ENCODE measurements at places on chromosomes 16 and 17.

DNA sequence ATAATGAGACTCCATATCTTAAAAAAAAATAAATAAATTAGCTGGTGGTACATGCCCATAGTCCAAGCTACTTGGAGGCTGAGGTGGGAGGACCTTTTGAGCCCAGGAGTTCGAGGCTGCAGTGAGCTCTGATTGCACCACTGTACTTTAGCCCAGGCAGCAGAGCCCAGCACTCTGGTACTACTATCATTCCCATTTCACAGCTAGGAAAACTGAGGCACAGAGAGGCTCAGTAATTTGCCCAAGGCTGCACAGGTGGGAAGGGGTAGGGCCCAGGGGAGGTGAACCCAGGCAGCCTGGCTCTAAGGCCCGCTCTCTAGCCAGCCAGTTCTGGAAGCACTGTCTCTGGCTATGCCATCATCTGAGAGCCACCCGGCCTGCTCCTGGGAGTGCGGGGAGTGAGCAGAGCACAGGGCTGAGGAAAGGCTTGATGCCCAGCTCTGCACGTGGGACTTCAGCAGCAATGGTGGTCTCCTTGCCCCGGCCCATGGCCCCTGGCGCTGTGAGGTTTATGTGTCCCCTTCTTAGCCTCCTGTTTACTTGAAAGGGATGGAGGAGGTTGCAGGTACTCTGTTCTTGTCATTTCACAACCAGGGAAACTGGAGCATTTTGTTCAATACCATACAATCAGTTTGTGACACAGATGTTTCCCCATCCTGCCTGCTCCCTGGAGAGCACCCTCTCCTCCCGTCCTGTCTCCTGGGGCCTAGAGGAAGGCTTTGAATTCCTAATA, 222.3 kb downstream of the KATNIP start:
- no peak for DNase-seq

- peak; percentile 81 for DNase-seq
Observed at GRCh38 chr17:43905985-43906852, 1.1 kb downstream of the MPP2 start.

DNA sequence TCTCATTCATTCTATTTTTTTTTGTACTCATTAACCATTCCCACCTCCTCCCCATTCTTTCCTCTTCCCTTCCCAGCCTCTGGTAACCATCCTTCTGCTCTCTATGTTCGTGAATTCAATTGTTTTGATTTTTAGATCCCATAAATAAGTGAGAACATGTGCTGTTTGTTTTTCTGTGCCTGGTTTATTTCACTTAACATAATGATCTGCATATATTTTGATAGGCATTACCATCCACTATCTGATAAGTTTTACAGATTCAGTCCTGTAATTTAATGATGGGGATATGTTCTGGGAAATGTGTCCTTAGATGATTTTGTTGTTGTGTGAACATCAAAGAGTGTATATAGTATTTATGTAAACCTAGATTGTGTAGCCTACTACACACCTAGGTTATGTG, 77.5 kb upstream of the CPHXL start:
- no peak for DNase-seq

DNA sequence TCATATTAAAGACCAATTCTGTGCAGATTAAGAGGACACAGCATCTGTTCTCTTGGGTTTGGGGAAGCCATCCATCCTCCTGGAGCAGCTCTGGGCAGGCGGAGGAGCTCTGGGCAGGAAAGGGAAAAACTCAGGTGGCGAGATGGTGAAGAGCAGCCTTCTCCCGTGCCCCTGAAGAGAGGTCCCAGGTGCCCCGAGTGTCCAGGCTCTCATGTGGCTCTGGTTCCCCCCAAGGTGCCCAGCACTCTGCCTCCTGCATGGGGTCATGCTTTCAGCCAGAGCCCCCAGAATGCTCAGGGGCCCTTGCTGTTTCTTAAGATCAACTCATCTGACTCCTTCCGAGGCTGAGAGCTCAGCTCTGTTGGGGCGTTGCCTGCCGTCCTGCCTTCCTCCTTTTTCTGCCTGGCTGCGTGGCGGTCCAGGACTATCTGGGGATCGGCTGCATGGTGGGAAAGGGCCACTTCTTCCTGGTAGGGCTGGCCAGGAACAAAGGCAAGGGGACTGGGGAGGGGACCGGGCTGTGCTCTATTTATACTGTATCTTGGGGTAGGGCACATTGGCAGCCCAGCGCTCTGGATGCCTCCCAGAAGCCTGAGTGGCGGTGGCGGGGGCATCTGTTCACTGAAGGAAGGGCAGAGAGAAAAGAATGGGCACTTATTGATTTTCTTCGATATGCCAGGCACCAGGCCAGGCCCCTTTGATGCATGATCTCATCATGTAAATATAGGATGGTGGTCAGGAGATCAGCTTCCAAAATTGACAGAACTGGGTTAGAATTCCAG, 103.2 kb upstream of the SDK2 start:
- no peak for DNase-seq

- DNase-seq = no peak
Observed at GRCh38 chr17:49132317-49132698, 261 bp upstream of the B4GALNT2 start.

DNA sequence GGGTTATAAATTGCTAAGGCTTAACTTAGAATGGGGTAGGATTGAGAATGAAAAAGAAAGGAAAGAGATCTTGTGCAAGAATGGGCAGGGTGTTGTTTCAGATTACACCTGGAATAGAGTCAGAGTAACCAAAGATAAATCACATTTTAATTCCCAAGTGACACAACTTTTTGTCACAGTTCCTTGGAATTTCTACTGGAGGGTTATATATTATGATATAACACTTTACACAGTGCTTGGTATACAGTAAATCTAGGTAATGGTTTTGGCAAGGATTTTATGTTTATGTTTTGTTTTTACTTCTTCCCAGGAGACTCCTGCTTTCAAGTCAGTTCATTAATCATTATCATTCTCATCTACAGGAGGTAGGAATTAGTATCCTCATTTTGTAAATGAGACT, 115.7 kb upstream of the KCNJ16 start:
- DNase-seq = no peak

GRCh38 chr17:55432358-55433028, 10.9 kb upstream of the MMD start:
- DNase-seq = no peak

DNA sequence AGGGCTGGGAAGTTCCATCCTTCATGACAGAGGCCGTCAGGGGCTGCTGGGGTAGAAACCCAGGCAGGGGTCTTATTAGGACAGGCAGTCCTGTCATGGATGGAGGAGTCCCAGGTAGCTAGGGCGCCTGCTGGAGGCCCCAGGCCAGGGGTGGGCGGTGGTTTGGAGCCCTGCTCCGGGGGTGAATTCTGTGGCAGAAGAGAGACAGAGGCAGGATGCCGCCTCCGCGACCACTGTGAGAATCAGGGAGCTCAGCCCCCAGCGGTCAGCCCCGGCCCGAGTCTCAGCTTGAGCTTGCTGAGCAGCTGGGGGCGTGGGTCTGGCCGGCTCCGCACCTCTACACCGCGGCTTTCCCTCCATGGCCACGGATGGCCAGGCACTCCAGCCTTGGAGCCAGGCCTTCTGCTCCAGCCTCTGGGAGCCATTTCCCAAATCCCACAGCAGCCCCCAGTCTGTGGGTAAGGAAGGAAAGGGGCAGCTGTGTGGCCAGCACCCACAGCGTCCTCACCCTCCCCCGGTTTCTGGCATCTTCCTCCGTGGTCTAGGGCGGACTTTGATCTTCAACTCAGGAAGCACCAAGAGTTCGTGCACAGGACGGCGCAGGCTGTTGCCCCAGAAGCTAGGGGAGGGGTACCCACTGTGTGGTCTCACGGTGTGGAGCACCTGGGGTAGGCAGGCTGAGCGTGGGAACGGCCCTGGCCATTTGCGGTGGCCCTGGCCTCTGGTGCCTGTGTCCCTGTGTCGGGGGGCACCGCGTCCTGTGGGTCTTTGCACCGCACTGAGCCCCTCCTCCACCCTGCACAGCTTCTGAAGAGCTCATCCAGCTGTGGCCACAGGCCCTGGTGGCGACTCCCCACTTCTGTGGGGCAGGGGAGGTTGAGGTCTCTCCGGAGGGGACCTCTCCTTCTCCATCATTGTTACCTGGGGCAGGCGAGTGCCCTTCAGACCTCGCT, 14.1 kb downstream of the CD7 start:
- DNase-seq = no peak

DNA sequence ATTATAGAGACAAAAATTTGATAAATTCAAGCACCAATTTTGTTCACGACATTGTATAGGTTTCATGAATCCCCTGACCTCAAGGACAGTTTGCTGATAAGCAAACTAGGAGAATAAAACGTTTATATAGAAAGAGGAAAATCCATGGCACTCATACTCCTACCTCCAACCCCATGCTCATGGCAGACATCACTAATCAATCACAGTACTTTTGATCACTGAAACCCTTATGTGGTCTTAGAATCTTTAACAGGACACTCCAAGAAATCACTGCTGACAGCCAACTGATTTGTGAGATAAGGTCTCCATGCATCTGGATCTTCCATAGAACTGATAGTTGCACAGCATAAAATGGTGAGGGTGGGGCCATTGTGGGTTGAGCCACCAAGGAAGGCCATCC, 4.7 kb upstream of the NHERF1 start:
- DNase-seq = no peak

DNA sequence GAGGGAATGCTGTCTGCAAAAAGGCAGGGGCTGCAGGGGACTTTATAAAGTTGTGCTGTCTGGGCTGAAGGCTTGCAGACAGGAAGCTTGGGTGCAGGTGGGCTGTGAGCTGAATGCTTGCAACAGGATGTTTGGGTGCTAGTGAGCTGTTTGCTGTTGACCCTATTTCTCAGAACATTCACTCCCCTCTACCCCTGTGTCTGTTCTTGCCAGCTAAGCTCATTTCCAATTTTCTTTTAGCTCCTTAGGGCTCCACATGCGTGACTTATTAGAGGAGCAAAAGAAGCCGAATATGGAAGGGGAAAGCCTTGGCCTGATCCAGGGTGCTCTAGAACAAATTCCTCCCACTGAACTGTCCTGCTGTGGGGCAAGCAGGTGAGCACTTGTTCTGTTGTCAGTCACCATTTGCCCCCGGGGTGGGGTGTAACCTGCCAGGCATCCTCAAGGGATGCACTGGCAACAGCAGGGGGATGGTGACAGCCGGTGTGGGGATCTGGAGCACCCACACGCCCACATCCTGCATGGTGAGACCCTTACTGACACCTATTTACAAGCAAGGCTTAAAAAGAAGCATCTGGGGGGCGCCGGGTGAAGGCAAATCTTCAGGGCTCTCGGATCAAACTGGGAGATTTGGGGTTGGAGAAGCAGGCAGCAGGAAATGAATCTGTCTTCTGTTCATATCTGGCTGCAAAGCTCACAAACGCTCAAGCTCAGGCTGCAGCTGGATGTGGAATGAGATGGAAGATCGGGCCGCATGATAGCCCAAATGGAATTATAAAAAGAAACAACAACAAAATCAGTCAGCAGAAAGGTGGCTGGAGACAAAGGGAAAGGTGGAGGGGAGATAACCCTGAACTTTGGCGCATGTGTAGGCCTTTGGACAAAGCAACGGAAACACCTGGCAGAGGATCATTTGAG, 21.1 kb upstream of the NUP93 start:
- no peak for DNase-seq

Data from NCI-H2227 treated with DMSO at 0.1 percent for 48 hours (cell line).